ENCODE measurements at places on chromosomes 5 and 9.
A peak's percentile ranks its signal among the peaks of the same experiment; 100 is the strongest.

DNA sequence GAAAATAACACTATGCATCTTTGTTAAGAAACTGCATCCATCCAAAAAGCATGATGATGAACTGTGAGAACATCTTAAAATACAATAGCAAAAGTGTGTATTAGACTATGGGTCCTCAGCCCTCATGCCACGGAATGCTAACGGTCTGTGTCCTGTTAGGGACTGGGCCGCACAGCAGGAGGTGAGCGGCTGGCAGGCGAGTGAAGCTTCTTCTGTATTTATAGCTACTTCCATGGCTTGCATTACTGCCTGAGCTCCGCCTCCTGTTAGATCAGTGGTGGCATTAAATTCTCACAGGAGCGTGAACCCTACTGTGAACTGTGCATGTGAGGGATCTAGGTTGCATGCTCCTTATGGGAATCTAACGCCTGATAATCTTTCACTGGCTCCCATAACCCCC is 129.8 kb downstream of the NXNL2 start:
- ATAC-seq = no peak

- ATAC-seq = no peak
Observed at GRCh38 chr5:177332896-177333260, 18.6 kb downstream of the LMAN2 start.

- ATAC-seq = no peak
Observed at GRCh38 chr5:113607361-113607760, 93.9 kb downstream of the YTHDC2 start.

GRCh38 chr5:167578977-167579692 is 712.3 kb upstream of the WWC1 start:
- no peak for ATAC-seq

DNA sequence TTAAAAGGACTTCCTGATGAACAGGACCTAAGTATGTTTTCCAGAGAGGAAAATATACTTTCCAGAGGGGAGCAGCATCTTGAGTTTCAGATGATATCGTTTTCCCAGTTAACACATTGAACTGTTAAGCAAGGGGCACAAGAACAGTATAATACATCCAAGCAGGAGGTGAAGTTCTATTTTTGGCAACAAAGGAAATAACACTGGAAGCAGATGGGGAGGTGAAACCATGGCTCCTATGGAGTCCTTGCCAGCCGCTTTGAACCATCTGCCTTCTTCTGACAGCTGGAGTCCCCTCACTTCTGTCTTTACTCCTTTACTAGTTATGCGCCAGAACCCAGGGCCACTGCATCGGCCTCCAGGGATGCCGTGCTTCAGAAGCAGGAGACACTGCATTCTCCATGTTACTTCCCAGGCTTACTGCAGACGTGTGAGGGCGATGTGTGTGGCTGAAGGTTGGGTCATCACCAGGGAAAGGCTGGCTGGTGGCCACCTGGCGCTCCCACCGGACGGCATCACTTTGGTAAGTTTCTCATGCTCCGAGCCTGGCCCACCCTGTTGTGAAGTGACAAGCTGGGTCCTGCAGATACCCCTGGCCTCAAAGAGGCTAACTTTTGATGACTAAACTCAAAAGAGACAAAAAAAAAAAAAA is 77.8 kb downstream of the TTLL11 start:
- ATAC-seq = no peak

- no peak for ATAC-seq
Observed at GRCh38 chr9:125650271-125650737, 56.7 kb downstream of the MAPKAP1 start.

DNA sequence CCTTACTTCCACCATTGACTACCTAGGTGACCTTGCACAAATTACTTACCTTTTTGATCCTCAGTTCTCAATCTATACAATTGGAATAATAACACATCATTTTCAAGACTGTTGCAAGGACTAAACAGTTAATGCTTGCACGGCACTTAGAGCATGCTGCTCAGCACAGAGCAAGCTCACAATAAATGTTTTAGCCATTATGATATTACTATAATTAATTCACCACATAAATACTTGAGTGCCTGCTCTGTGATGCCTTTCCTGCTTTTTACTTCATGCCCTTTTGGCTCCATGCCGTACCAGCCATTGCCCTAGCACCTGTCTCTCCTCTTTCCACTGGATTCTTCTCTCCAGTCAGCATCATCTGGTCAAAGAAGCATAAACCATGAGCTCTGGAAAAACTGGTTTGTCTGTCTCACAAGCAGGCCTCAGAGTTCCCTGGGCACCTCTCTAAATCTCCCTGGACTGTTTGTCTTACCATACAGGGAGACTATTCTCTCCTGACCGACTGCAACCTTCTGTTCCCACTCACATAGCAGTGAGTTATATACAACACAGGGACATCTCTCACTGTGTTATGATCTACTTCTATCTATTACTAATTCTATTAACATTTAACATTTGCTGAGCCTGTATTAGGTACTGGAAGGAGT is 260.4 kb upstream of the ADRA1B start:
- ATAC-seq = no peak

DNA sequence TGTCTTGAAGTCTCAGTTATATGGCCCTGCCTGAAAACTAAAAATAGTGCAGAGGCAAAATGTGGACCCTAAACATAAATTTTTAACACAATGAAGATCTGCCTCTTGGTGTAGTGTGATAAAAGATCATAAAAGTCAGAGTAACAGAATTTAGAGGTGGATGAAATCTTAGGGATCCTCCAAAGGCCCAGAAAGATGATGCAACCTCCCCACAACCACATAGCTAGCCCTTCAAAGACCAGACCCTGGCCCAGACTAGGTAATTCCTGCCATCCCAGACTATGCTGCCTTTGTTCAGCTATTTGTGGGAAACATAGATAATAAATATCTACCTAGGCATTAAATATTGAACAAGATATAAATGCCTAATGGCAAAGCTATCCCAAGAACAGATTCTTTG is 15.3 kb downstream of the KLF9 start:
- ATAC-seq = no peak

GRCh38 chr5:7261049-7261448 is 134.9 kb upstream of the ADCY2 start:
- peak; percentile 34 for ATAC-seq

GRCh38 chr9:133374612-133375115 is 1.2 kb downstream of the SURF4 start:
- no peak for ATAC-seq

GRCh38 chr5:94442991-94443390 is 175.4 kb downstream of the KIAA0825 start:
- no peak for ATAC-seq

GRCh38 chr5:67350185-67350584 is 153.6 kb upstream of the CD180 start:
- no peak for ATAC-seq

GRCh38 chr5:82799361-82800077 is 277.7 kb downstream of the TMEM167A start:
- ATAC-seq = no peak

DNA sequence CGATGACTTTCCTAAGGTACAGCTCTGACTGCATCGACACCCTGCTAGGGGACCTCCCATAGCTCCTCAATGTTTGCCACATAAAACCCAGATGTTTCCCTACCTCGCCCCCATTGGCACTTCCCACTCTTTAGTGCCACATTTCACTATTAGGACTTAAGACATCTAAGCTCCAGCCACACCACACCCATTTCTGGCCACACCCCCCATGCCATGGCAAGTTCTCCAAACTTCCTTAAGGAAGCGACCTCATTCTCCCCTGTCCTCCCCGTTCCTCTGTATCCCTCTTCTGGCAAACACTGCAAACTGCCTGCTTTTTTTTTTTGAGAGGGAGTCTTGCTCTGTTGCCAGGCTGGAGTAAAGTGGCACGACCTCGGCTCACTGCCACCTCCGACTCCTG is 62.9 kb downstream of the USP20 start:
- no peak for ATAC-seq

DNA sequence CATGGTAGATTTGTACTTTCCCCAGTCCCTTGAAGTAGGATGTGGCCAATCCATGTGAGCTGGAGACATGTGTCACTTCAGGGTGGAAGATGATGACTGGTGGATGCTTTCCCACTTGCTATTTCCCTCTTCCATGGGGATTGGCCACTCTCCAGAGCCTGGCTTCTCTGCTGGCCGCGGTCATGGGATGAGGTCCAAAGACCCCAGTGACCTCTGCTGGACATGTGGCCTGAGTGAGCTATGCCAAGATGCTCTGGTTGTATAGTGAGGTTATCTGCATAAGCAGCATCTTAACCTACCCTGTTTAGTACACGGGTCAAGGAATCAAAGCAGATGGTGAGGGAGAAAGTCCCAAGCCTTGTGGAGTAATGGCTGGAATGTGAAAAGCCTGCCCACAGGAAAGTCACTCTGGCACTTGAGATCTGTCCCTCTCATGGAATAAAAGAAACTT is 47.1 kb downstream of the SH3PXD2B start:
- ATAC-seq = peak; percentile 28

GRCh38 chr5:100542086-100542485 is 6.9 kb downstream of the FAM174A start:
- no peak for ATAC-seq

GRCh38 chr5:125575891-125576505 is 829.6 kb upstream of the ZNF608 start:
- ATAC-seq = peak; percentile 86

DNA sequence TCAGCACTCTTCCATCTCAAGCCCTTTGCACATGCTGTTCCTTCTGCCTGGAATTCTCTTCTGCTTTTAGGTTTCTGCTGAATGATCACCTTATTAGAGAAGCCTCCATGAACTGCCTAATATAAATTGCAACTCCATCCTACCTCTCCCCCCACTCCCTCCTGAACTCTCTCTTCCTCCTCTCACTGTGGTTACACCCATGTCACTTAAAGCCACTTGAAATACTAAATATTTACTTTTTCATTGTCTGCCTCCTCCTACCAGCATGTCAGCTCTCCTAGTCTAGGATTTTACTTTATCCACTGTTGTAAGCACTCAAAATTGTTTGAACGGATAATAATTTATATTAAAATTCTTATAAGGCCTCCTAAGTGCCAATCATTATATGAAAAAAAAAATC is 43.8 kb downstream of the ACTL7B start:
- no peak for ATAC-seq

DNA sequence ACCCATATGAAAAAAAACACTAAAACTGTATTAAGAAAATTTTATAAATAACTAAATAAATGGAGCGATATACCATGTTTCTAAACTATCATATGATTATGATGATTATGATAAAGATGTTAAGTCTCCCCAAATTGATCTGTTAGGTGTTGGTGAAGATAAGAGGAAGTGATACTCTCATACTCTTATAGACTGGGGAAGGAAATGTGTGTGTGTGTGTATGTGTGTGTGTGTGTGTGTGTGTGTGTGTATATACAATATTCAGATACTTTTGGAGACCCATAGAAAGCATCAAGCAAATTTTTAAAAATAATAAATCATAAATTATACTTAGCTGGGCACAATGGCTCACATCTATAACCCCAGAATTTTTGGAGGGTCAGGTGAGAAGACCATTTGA is 62.9 kb downstream of the TMEM232 start:
- no peak for ATAC-seq

- ATAC-seq = no peak
Observed at GRCh38 chr5:110925916-110926315, 145.6 kb upstream of the TSLP start.

DNA sequence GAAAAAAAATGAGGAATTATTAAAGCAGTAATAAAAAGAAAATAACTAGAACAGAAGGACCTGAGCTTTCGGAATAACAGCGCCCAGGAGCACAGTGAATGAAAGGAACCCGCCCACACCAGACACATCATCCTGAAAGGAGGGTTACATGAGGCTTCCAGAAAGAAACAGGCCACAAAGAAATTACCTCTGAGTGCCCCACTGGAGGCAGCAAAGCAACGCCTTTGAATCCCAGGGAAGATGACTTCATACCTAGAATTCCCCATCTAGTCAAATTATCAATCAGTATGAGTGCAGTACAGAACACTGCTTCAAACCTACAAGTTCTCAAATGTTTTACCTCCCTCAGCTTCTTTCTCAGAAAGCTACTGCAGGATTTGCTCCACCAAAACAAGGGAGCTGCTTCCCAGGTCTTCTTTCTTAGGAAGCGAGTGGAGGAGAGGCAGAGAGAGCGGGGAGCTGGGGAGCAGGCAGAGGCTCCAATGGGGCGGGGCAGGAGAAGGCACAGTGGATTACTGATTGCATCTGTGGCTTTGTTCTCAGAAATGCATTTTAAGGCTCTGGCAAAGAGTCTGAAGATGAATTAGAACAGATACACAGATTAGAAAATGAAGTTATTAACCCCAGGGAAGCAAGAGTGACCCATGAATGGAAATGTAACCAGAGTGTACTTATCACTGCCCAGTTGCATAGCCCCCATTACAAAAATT is 87.1 kb downstream of the SEMA4D start:
- no peak for ATAC-seq

GRCh38 chr9:121853617-121854395 is 202.4 kb downstream of the DAB2IP start:
- ATAC-seq = no peak

DNA sequence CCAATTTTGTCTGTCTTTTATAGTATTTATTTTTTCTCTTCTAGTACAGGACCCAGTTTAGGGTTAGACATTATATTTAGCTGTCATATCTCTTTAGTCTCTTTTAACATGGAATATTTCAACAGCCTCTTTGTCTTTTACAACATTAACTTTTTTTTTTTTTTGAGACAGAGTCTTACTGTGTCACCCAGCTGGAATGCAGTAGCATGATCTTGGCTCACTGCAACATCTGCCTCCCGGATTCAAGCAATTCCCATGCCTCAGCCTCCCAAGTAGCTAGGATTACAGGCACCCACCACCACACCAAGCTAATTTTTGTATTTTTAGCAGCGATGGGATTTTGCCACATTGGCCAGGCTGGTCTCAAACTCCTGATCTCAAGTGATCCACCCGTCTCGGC is 90.1 kb downstream of the ADAMTS6 start:
- no peak for ATAC-seq

DNA sequence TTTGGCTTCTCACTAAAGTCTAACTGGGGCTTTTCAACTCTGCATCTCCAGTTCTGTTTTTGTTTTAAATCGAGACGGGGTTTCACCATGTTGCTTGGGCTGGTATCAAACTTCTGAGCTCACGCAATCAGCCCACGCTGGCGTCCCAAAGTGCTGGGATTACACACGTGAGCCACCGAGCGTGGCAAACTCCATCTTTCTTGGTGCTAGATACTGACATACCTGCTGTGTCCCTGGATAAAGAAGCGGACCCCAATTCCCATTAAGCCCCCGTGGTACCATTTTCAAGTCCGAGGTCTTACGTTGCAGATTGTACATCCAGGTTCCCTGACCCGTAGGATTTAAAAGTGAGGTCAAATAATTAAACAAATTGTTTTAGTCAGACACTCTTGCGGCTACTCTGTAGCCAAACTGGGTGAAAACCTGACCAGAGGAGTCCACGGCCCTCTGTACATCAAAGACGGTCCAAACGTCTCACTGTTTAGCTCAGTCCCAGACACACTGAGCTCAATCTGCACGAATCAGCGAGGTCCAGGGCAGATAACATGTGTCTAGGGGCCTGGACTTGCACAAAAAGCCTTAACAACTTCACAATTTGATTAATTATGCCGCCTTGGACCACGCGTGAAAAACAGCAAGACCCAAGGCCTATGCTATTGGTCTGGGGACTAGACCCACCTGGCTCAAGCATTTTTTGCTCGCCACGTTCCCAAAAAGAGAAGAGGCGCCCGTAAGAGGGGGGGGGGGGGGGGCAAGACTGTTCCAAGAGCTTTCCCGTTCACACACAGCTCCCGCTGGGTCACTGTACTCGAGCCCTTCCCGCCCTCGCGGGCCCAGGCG is 727 bp upstream of the DNAJA1 start:
- ATAC-seq = peak; percentile 43

- ATAC-seq = peak; percentile 23
Observed at GRCh38 chr5:83562071-83562606, 90.6 kb downstream of the VCAN start.
